GDM1 (cell line): ENCODE measurements at places on chromosomes 13 and 19.

DNA sequence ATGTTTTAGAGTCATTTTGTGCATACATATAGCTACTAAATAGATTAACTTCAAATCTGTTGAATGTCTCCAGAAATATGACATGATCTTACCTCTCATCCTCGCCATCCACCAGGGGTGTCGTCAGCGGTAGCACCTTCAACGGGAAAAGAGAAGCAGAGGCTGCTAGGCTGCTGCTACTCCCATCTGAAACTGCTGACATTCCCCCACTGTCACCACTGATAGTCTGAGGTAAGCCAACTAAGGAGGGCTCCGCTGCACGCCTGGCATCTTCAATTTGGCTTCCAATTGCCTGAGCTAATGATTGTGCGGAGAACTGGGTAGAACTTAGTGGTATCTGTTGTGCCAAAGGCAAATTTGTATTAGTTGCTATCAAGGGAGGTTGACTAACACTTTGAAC lies 3.1 kb downstream of the TSC22D1 start:
- no peak for DNase-seq

- no peak for DNase-seq
Observed at GRCh38 chr13:111485491-111486250, 165.2 kb downstream of the TEX29 start.

- DNase-seq = no peak
Observed at GRCh38 chr19:8030960-8031359, 21.6 kb upstream of the CCL25 start.

- DNase-seq = no peak
Observed at GRCh38 chr19:13022111-13022858, 27.0 kb downstream of the NFIX start.

DNA sequence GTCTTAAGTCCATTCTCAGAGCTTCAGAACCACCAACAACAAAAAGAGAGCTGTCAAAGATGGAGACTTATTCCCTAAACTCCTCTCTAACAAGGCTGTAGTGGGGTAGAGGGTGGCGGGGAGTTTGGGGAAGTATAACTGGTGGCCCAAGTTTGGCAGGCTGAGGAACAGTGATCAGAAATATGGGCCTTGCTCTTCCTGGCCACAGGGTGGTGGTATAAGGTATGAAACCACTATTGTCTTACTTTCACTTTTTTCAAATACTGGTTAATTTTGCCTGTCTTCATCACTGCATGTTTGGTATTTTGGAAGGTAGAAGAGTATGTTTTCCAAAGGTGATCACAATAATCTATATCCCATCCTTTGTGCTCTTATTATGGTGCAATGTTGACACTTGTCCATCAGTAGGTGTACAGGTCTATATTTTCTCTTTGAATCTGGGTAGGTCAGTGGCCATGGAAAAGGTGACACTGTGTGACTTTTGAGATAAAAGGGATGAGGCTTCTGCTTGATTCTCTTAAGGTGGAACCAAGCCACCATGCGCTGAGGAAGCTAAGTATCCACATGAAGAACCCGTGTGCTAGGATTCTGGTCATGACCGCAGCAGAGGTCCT lies 23.2 kb upstream of the GPC5 start:
- DNase-seq = peak; percentile 64
